Foreskin fibroblast (primary cell): ENCODE measurements at places on chromosomes 5 and 9.

DNA sequence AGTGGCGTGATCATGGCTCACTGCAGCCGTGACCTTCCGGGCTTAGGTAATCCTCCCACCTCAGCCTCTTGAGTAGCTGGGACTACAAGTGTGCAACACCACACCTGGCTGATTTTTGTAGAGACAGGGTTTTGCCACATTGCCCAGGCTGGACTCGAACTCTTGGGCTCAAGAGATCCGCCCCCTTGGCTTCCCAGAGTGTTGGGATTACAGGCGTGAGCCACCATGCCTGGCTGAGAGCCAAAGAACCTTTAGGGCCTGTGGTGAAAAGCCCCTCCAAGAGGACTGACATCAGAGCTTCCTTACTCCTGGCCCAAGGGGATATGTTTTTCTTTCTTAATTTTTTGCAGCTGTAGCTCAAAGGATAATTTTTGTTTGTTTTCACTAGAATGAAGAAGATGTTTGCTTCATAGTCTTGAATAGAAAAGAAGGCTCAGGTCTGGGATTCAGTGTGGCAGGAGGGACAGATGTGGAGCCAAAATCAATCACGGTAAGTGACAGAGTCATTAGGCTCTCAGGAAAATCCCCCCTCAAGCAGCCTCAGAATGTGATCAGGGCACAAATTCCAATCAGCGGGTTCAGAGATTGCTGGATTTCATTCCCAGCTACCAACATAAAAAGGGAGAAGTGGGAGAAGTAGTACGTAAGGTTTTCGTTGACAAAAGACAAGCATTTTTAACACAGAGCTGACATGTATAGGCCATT, 77.1 kb downstream of the GOLPH3 start:
- DNase-seq, result peak; percentile 71

- DNase-seq, result no peak
These were observed 63.6 kb upstream of the MAMDC2 start for GRCh38 chr9:69980041-69980440.

DNA sequence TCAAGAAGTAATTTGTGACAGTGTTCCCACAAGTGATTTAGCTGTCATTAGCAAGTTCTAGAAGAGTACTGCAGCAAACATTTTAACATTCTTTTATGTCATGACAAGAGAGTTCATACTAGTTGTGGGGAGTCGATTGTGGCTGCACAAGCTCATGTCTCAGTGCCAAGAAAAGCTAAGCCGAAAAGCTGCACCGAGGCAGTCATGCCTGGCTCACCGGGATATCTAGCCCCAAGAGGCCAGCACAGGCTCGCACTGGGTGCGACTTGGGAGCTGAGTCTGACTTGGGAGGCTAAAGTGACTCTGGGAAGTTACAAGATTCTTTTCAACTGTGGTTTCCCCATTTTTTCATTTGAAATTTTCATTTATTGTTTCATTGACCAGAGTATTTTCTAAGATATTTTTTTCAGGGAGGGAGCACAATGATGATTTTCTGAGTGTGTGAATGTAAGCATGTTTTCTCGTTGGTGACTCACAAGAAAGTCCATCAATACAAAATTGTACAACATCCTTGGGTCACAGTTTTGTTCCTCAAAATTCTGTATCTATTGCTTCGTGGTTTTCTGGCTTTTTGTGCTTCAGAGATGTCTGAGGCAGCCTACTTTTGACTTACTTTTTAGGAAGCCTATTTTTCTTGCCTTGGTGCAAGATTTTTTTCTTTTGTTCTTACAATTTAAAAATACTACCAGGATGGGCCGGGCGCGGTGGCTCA, 18.7 kb downstream of the CAST start:
- DNase-seq, result no peak

GRCh38 chr5:5751498-5751897, 329.0 kb downstream of the ICE1 start:
- no peak for DNase-seq

DNA sequence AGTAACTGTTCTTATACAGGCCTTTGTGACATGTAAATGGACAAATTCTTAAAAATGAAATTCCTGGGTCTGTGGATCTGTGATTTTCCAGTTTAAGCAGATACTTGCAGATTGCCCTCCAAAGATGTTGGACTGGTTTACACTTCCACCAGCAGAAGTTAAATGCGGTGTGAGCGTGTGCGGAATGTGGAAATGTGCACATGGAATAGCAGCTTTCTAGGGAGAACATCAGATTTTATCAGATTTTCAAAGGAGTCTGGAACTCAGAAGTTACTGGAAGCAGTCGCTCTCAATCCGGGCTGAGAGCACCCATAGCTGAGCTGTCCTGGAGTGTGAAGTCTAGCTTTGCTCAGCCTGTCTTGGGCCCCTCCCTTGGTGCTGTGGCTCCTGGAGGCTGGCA, 97.4 kb downstream of the PPARGC1B start:
- no peak for DNase-seq

DNA sequence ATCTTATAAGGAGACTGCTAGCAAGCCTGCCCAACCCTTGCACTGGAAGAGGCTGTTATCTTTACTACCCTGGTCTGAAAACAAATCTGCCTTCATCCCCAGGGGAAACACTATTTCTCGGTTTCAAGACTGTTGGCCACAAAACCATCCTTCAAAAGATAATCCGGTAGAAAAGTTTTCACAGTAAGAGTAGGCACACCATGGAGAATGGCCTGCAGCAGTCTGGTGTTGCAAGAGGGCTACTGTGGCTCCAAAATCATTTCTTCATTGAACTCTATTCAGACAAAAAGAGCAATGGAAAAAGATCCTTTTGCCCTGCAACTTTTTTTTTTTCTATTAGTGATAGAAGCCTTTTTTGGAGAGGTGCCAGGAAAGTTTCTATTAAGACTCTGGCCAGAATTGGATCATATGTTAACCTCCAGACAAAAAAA, 163.9 kb downstream of the ARHGEF28 start:
- DNase-seq, result no peak

DNA sequence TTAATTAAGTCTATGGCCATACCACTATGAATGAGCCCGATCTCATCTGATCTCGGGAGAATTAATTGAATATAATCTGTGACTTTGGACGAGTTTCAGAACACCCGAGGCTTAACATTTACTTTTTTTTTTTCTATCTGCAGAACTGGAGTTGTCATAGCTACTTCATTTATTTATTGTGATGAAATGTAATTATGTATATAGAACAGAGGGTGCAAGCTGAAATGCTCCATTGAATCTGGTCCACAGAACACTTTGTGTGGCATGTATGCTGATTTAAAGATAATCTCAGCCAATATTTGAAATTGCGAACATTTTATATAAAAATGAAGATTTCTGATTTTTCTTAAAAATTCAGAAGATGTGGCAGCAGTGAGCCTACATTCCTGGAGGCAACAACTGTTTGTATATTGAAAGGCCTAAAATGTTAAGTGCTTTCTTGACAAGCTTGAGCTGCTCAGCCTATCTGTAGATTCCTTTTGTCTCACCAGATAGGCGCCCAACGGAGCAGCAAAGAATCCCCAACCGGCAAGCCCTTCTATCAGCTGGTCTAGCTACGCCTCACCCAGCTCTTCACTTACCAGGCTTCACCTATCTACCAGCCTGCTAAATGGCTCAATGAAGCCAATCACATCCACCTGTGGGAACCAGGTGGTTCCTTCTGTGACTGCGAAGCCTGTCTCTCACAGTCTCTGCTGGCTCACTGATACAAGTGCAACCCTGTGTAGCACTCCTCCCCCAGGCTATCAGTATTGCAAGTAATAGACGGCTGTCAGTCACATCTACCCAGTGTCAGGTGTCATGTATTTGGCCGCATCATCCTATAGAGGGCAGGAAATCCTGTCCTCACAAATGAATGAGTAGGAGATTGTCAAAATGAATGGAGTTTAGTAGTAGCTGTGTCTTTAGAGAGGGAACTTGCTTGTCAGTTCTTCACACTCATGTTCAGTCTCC, 170.6 kb upstream of the MRPS30 start:
- DNase-seq, result no peak

GRCh38 chr5:120386981-120387380, 77.1 kb upstream of the PRR16 start:
- peak; percentile 64 for DNase-seq

DNA sequence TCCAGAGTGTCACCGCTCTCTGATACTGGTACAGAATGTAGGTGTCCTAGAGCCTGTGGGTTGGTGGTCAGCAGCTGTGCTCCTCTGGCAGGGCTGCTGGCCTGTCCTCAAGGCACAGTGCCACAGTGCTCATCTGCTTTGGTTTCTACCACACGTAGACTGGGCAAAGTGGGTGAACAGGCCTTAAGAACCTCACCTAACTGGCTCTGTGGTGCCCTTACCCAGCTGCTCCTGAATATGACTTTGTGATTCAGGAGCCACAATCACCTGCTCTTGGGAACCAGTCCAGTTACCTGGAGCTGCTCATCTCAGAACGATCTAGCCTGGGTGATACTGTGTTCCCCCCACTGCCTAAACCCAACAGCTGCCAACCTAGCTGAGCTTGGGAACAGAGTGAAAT, 6.4 kb downstream of the NOP16 start:
- DNase-seq, result no peak

- peak; percentile 63 for DNase-seq
These were observed 96.0 kb upstream of the SLC12A2 start for GRCh38 chr5:127987354-127988145.

GRCh38 chr5:10333154-10334006, 20.1 kb upstream of the MARCHF6 start:
- no peak for DNase-seq

- no peak for DNase-seq
These were observed 39.7 kb upstream of the IL7R start for GRCh38 chr5:35816881-35817521.

- DNase-seq, result no peak
These were observed 309.2 kb downstream of the AGTPBP1 start for GRCh38 chr9:85432599-85432998.
